Fibroblast of lung (primary cell): ENCODE measurements at places on chromosomes 12 and 14.

DNA sequence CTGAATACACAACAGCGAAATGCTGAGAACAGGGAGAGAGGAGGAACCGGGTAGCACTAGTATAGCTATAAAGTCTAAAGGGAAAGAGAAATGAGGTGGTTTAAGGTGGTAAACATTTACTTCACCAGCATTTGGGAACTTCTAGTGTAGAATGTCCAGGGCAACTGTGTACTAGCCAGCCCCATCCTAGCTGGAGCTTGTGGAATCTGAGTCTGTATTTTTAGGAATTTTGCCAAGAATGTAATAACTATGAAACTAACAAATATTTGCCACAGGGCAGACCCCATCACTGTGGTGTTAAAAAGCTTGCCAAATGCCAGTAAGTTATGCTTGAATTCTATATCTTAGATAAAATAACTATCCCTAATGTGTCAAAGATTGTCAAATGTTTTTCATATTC, 398.9 kb upstream of the MIS18BP1 start:
- peak; percentile 6 for DNase-seq

DNA sequence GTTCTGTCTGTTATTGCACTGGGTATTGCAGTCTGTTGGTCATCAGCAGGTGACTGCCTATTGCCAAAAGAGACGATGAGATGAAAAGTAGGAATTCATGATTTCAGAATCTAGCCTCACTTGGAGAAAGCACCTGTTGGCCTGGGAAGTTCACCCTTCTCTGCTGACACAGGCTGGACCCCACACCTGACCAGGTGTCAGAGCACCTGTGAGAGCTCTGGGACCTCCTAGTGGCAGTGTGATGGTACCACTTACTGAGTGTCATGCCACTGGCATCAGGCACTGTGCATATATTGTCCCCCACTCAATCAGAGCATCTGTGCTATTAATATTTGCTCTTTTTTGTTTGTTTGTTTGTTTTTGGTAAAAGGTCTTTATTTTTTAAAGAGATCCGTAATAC, 68.0 kb downstream of the RASSF3 start:
- no peak for DNase-seq

GRCh38 chr14:32710731-32711680, 227.7 kb upstream of the NPAS3 start:
- peak; percentile 75 for DNase-seq

DNA sequence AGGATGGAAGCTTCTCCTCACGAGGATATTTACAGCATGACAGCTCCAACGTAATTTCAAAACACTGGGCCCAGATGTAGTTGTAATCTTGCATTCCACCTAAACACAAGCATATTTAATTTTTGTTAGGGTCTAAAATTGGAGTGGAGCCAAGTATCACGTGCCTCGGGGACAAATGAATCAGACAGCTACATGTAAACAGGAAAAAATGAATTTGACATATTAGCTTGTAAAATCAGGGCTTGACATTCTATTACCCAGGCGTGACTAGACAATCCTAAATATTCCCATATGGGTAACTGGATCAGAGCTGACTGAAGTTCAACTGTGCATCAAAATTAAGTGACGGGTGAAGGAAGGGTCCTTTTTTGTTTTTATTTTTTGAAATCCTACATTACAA, 59.0 kb downstream of the MDM2 start:
- DNase-seq = no peak

GRCh38 chr14:95180966-95181741, 23.8 kb upstream of the DICER1 start:
- no peak for DNase-seq

DNA sequence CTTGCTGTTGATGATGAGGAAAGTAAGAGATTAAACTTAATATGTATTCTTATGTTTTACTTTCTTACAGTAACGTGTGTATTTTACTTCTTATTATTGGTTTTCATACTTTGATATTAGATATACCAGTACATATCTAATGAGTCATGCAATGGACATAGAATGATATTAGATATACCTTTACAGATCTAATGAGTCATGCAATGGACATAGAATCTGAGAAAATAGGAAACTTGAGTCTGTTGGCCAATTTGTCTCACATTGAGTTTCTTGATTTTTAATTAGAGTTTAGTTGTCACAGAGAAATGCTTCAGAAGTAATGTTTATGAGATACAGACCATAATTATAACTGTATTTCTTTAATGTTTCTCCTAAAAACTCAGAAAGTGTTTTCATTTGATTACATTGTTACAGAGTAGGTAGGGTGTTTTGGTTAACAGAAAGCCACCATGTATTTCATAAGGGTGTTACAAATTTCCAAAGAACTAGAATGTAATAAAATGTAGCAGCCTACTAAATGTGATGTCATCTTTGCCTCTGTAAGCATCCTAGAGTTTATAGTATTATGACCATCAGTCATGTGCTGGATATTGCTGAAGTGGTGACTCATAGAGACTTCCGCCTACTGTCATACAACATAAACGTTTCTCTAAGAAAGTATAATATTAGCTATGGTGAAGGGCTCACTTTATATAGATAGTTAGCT, 3.0 kb downstream of the GAS2L3 start:
- peak; percentile 91 for DNase-seq

- DNase-seq = no peak
Measured at GRCh38 chr12:75592086-75592485, 80.7 kb upstream of the KRR1 start.

DNA sequence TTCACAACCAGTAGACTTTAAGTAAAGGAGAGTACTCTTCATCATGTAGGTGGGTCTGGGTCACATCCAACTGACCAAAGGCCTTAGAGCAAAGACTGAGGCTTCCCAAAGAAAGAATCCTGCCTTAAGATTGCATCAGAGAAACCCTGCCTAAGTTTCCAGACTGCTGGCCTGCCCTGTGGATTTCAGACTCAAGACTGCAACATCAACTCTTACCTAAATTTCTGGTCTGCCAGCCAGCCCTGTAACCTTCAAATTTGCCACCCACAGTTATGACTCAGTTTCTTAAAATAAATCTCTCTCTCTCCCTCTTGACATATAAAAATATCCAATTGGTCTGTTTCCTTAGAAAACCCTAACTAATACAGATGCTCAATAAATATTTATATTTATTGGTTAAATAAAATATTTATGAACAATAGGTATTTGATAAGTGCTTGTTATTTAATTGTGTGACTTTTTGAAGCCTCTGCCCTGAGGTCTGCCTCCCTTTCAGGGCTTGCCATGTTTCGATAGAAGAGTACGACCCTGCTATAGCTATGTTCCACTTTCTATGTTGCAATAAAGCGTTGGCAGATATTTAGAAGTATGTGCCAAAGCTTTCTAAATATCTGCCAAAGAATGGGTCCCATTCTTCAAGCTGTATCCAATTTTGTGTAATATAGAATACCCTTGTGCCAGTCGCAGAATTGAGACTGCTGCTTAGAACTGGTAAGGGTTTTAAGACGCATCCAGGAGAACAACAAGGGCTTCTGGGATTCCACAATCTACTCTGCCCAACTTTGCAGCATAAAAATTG, 65.7 kb downstream of the TMEM30B start:
- DNase-seq = peak; percentile 75

DNA sequence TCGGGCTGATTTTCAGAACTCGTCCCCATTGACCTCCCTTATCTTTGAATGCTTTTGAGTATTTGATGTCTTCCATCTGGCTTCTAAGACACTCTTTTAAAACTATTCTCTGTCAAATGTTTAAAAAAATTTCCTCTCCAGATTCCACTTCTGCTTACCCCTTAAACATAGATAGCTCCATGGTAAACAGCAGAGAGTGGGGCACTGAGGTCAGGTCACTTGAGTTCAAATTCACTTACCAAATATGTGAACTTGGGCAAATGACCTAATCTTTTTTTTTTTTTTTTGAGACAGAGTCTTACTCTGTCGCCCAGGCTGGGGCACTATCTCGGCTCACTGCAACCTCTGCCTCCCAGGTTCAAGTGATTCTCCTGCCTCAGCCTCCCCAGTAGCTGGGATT, 126.8 kb upstream of the CPSF6 start:
- DNase-seq = no peak

GRCh38 chr14:53570411-53571387, 385.9 kb downstream of the BMP4 start:
- DNase-seq = no peak

GRCh38 chr14:89507521-89507920, 90.5 kb upstream of the FOXN3 start:
- peak; percentile 79 for DNase-seq

DNA sequence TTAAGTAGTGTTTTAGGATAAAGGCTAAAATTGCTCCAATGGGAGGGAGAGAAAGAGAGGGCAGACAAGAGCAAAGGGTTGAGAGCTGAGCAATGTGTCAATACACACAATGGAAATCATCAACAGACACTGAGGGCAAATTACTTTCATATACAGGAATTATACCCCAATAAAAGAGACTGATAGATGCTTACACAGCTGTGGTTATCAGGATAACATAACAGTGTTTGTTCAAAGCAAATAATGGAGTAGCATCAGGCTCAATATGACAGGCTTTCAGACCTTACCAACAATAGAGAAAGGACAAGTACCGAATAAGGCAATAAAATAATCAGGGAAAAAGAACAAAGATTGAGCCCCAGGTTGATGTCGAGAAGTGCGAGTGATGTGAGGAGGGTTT, 53.4 kb upstream of the DIO2 start:
- DNase-seq = no peak

- no peak for DNase-seq
Measured at GRCh38 chr12:117966511-117966910, 2.3 kb downstream of the KSR2 start.
